Activated effector memory CD4-positive, alpha-beta T cell treated with anti-CD3 and anti-CD28 coated beads, Interleukin-2, amount 50 U/mL, for 16 hours (primary cell): ENCODE measurements at places on chromosomes 11 and 22.

DNA sequence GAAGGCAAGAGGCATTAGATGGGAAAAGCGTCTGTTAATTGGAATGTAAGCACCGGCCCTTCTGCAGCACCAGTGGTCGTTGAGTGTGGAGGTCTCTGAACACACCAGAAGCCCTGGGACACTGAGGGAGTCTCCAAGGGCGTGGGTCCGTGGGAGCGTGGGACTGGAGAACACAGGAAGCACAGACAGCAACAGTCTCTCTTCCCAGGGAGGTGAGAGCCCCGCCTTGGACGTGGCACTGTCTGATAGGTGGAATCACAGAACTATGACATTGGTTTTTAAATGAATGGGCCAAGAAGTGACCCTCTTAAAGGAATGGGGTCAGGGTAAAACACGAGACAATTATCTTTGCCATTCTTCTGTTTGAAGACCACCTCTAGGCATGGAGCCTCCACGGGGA, 28.1 kb upstream of the BID start:
- no peak for DNase-seq

GRCh38 chr11:976431-977160, 50.9 kb downstream of the AP2A2 start:
- DNase-seq = no peak

DNA sequence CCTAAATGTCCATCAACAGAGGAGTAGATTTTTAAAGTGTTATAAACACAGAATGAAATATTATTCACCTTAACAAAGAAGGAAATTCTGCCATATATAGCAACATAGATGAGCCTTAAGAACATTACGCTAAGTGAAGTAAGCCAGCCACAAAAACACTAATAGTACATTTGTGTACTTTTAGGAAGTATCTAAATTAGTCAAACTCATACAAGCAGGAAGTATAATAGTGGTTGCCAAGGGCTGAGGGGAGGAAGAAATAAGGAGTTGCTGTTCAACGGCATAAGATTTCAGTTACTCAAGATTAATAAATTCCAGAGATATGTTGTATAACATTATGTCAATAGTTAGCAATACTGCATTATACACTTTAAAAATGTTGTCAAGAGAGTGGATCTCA, 181.7 kb upstream of the ZC3H12C start:
- no peak for DNase-seq

- DNase-seq = peak; percentile 93
Measured at GRCh38 chr22:22710719-22711531, 66.5 kb downstream of the GGTLC2 start.

- no peak for DNase-seq
Measured at GRCh38 chr22:17946662-17947367, 77.5 kb downstream of the MICAL3 start.

GRCh38 chr11:133573081-133573480, 40.8 kb upstream of the OPCML start:
- no peak for DNase-seq

GRCh38 chr11:115190196-115190595, 314.0 kb downstream of the CADM1 start:
- DNase-seq = no peak

DNA sequence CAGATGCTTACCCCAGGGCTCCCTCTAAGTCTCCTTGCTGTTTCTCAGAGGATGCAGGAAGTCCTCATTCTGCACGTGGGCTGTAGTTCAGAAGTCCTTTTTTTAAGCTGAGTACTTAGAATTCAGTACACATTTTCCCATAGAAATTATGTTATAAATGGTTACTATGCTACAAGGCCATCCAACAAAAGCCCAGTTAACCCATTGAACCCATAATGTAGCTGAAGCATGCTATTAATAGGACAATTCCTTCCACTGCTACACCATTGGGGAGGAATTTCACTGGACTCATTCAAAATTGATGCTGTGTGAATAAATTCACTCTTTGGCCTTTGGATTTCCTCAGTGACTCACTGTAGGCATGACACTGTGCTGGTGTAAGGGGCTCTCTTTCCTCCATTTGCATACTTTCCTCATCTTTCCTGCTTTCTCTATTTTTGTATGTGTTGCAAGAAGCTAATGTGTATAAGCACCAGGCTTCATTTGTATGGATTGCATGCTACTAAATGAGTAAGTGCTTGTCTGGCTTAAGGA, 148.0 kb downstream of the NTM start:
- no peak for DNase-seq
